ENCODE measurements at places on chromosomes 7 and 10.
A peak's percentile ranks its signal among the peaks of the same experiment; 100 is the strongest.

- no peak for DNase-seq
Observed at GRCh38 chr10:43225787-43226153, 41.1 kb downstream of the RASGEF1A start.

- DNase-seq: no peak
Observed at GRCh38 chr7:100221767-100222444, 2.2 kb downstream of the PVRIG start.

DNA sequence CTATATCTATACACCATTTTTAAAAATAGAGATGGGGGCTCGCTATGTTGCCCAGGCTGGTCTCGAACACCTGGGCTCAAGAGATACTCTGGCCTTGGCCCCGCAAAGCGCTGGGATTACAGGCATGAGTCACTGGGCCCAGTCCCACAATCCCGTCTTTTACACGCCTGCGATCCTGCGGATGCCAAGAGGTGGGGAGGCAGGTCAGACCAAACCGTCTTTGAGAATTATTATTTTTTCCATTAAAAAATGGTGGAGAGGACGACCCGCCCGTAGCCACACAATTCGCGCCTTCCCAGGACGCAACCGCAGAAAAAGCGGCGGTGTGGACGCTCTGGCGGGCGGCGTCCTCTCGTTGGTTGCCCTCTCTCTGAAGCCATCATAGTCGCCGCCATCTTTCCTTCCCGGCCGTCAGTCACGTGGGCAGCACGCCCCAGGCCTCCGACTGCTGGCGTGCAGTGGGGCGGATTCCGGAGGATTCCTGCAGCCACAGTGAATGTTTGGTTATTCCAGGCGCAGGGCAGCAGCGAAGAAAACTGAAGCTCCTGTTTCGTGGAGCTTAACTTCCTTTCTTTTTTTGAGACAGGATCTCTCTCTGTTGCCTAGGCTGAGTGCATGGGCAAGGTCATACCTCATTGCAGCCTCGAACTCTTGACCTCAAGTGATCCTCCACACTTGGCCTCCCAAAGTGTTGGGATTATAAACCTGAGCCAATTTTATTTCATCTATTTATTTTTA, 9.9 kb upstream of the EPHB4 start:
- peak; percentile 75 for DNase-seq

DNA sequence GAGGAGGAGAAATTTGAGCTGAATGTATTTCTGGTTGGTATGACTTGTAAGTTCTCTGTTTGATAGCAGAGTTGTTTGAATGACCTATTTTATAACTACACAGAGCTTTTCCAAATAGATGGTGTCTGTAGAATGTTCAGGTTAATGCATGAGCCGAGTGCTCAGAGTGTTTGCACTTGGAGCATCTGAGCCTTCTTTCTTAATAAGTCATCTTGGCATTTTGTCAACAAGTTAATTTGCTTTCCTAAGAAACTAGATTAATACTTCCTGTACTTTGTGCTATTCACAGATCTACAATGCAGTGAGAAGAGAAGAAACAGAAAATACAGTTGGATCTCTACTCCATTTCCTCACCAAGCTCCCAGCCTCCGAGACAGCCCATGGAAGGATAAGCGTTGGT, 138.2 kb downstream of the PLCE1 start:
- no peak for DNase-seq

- peak; percentile 68 for DNase-seq
Observed at GRCh38 chr10:100562008-100562672, 26.4 kb downstream of the HIF1AN start.

DNA sequence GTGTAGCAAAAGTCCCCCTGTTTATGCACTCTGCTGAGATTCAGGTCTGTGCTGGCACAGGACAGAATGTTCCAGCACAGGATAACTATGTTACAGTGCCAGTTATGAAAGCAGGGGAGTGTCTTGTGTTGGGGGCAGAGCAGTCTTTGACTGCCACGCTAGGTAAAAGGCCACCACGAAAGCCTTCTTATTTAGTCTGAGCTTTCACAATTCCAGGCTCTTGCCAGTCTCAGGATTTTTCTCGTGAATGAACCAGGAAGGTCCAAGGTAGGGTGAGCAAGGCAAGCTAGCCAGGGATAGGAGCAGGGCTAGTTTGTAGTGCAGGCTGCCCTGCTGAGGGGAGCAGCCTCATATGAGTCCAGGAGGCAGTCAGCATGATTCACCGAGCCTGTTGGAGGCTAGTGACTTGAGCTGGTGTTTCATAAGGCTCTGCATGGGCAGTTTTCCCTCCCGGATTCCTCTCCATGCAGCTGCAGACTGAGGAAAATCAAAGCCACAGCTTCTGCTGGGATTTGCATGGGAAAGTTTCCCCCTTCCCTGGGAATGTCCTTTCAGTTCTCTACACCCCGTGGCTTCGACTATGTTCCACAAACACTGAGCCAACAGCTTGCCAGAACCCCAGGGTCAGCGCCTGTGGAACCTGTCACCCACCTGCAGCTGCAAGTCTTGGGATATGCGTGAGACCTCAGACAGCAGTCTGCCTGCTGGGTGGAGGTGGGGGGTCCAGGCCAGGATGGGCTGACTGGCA, 112.3 kb downstream of the JCAD start:
- no peak for DNase-seq

GRCh38 chr10:47285381-47286115, 14.4 kb upstream of the GDF10 start:
- DNase-seq: no peak

GRCh38 chr7:1975581-1975980, 257.2 kb downstream of the MAD1L1 start:
- DNase-seq: no peak

- DNase-seq: no peak
Observed at GRCh38 chr7:140908361-140908760, 16.4 kb downstream of the BRAF start.

GRCh38 chr10:77875730-77876129, 50.8 kb downstream of the DLG5 start:
- no peak for DNase-seq

- DNase-seq: no peak
Observed at GRCh38 chr10:121276822-121277221, 321.4 kb downstream of the FGFR2 start.

- DNase-seq: no peak
Observed at GRCh38 chr10:70212879-70213278, 20.4 kb downstream of the PPA1 start.

DNA sequence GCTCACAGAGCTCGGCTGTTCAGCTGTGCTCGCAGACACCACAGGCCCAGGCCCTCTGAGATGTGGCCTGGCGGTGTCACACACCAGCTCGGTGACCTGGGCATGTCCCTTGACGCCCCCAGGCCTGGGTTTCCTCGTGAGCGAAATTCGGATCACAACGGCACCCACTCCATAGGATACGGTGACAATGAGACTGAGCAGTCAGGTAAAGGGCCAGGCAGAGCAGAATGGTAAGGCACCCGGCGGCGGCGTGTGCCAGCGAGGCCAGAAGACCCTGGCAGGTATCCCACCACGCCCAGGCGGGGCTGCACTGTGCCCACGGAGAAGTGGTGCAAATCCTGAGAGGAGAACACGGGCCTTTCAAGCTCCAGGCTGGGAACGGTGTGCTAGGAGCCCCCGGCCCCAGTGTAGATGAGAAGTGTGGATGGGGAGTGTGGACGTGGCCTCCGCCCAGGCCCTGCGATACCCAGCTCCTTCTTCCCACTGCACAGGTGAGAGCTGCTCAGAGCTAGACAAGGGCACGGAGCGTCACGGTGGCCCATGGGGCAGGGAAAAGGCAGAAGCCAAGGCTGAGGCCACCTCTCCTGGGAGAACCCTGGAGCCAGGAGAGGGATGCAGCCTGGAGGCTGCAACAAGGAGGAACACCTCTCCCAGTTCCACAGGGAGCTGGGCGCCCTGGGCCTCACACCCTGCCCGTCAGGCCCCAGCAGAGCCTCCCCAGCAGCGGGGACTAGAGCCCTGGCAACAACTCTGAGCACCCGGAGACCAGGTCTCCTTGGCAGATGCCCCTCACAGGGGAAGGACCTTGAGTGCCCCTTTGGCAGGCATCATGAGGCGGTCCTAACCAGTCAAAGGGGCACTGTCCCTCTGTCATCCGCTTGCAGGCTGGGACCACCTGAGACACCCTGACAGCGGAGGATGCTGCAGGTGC, 219.1 kb downstream of the MAD1L1 start:
- no peak for DNase-seq

DNA sequence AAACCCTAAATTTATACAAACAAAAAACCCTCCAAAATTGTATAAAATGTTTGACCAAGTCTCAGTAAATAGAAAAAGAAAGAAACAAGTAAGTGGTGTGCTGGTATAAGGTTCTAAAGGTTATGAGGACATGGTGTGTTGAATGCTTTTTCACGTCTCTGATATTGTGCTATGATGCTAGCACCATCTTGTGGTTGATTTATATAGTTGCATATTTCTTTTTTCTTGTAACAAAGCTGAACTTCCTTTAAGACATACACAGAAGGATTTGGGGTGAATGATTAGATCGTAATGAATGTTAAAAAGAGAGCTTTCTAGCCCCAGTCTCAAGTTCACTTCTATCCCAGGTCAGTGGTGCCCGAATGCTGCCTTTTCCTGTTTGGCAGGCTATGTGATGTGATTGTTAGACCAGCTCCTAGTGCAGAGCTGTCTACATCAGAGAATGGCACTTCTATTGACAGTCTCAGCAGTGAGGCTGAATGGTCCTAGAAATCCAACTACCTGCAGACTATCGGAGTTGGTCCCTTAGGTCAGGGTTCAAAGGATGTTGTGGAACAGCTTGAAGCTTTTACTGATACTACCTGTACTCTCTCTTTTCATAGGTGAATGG, 25.0 kb downstream of the VTI1A start:
- no peak for DNase-seq

- DNase-seq: peak; percentile 82
Observed at GRCh38 chr10:101782811-101783735, at the start of gene NPM3. TSS of gene NPM3 (minus strand) at chr10:101783446. CDS start at chr10:101783390, 56 bp downstream.

- no peak for DNase-seq
Observed at GRCh38 chr10:59072038-59072437, 104.4 kb upstream of the PHYHIPL start.

DNA sequence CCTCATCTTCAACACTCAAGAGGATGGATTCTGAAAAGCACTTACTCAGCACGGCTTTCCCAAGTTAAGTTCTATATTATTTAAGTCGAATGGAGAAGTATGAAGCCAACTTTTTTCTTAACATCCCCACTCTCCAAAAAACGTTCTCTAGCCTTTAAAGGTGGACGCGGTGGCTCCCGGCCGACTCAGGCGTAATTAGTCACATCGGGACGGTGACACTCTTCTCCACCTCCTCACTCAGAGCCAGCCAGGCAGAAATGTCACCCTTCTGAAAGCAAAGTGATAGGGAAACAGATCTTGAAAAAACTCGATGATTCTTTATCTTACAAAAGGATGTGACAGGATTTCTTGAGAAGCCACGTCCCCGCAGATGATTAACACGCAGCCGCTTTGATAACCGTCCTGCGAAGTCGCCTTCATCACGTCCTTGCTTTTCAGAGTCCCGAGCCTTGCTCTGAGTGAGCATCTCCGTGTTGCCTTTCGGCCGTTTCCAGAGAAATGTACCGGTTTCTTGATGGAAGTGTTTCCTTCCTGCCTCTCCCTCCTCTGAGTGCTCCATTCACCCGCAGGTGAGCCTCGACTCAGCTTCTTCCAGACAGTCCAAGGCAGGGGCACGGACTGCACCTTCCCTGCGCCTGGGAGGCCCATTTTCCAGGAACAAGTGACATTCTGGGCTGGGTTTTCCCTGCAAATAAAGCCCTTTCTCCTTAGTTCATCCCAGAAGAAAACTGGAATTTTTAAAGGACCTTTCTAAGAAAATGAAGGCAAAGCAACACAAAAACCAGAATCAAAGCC, 314.8 kb downstream of the DNAJB6 start:
- no peak for DNase-seq

GRCh38 chr7:28038175-28038797, 142.3 kb downstream of the JAZF1 start:
- DNase-seq: no peak

GRCh38 chr10:29329420-29329819, 40.5 kb downstream of the LYZL1 start:
- no peak for DNase-seq

GRCh38 chr10:102712843-102713538, 1.2 kb downstream of the ARL3 start:
- DNase-seq: no peak

DNA sequence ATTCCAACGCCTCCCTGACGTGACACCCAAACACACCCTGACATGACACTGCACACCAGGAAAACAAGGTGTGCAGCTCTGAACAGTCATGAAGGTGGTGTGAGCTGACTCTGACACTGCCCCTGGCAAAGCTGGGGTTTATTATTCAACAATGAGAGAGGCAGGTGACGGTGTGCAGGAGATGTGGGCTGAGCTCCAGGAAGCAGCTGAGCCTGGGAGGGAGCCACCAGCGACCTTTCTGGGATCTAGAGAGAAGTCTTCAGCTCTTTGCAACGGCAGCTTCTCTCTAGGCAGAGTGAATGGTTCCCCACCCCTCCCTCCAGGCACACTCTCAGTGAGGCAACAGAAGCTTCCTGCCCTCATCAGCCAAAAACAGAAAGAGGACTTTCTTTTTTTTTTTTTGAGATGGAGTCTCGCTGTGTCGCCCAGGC, 65.6 kb downstream of the SH3PXD2A start:
- no peak for DNase-seq

DNA sequence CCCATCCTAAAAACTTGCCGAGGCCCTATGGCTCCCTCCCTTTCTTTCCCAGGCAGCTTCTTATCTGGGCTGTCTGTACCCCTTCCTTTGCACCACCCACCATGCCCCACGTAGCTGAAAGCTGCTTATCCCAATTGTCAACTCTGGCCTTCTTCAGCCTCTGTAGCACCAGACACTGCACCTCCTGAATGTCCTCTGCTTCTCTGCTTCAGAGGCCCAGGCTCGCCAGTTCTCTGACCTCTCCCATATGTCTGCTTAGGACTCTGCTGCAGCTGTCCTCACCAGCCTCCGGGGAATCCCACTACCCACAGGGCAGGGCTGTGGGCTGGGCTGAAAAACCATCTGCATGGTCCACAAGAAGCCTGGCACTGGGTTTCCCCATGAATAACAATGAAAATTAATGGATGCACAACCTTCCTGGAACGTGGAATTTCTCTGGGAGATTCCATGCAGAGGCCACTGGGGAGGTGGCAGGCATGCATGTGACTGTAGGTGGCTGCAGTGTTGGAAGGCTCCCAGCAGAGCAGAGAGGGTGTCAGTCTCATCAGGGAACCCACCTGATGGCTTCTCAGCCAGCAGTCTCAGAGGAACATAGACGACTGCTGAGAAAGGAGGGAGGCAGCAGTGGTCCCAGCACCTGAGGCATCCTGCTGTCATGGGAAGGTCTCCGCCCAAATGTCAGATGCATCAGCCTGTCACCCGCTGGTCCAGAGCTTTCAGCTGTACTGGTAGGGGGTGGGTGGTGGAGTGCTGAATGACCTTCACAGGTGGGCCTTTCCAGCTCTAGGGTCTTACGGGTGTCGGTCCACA, 16.8 kb upstream of the SH2D4B start:
- no peak for DNase-seq

GRCh38 chr7:11328309-11328708, 354.6 kb downstream of the PHF14 start:
- no peak for DNase-seq

GRCh38 chr7:153829525-153829924, 222.7 kb upstream of the DPP6 start:
- no peak for DNase-seq

GRCh38 chr7:84337429-84337828, 142.8 kb upstream of the SEMA3A start:
- DNase-seq: no peak

All from stimulated activated CD8-positive, alpha-beta memory T cell treated with anti-CD3 and anti-CD28 coated beads, Interleukin-4, amount 100 ng/mL, for 24 hours (primary cell).